ENCODE measurements at places on chromosomes 7 and 10.
A peak's percentile ranks its signal among the peaks of the same experiment; 100 is the strongest.

DNA sequence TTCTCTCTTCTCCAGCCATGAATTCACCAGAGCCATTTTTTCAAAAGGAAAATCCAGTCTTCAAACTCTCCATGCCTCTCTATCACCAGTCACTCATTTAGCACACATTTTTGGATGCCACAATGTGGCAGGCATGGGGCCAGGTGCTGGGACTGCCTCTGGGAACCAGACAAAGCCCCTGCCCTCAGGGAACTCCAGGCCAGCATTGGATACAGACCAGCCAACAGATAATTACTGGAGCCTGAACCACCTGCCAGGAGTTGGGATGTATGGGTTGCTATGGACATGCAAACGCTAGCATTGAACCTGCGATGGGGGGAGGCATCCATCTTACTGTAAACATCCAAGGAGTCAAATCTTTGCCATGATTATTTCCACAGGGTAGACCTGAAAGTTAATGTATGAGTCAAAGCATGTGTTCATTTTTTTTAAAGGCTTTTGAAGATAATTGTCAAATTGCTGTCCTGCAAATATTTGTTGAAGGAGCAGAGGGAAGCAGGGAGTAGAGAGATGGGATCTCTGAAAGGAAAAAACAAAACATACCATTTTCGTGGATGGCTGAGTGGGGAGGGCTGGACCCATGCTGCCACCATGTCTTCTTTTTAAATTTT, 43.2 kb downstream of the SRRM3 start:
- DNase-seq, result no peak

DNA sequence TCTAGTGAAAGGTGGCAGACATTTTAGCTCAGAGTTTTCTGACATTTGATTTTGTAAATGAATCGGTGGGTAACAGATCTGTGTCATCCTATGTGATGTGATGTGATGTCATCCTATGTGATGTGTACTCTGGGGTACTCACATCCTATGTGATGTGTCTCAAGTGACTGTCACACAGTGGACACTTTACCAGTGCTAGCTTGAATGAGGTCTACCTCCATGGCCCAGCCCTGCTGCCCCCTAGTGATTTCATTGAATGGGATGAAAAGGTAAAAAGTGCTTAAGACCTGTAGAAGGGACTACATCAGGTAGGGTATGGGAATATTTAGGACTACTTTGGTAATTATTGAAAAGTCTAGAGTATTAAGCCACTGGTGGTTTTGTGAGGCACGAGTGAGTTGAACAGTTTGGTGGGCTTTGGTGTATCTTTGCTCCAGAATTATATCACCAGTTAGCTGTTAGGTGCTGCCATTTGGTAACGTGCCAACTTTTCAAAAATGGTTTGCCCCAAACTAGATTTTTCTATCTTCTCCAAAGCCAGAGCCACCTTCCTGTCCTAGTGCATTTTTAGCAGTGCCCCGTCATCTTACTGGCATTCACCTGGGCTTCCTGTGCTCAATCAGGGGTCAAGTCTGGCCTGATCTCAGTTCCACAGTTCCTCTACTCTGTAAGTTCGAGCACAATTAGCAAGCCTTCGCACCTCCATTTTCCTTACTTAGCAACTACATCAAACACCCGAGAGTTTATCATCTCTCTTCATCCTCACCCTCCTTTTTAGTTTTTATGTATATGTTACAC, 9.7 kb downstream of the EIF4H start:
- no peak for DNase-seq

DNA sequence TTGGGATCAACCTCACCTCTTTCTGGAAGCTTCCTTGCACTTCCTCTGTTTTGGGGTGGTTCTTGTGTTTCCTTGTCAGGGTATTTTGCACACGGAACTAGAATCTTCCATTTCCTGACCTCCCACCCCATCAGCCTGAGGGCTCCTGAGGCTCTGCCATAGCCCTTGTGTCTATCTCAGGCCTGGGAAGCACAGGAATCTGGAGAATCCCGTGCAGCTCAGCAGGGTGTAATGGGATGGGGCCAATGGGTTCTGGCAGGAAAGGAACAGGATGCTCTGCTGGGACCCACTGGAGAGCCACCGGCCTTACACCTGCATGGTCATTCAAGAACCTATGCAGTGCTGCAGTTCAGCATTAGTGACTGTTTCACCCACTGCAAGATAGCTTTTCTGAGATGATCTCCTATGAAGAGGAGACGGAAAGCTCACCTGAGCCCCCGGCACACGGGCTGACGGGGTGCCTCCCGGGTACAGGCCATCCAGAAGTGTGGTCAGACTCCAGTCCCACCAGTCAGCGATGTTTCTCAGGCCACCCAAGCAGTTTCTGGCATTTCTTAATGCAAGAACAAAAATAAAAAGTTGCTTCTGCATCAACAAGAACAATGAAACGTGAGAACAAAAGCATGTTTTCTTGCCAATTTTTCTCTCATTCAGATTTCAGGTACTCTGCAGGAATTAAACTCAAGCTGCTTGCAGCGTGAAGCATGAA, 133.2 kb downstream of the PKD1L1 start:
- no peak for DNase-seq

DNA sequence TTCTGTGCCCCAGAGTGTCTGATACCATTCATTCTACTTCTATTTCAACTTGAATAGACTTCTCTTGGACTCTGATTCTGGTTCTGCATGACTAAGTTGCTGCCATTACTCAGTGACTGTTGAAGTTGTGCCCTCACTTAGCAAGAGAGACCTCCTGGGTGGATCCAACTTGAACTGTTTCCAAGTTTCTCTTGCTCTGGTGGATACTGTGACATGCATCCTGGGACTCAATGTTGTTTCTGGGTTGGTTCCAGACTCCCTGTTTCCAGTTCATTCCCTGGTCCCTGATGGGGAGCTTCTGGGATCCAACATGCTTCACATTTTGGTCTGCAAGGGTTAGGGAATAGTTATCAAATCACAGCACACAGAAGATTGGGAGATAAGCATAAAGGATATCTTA, 26.2 kb upstream of the PRPF18 start:
- no peak for DNase-seq

- DNase-seq, result no peak
These were observed 77.5 kb upstream of the CUX1 start for GRCh38 chr7:101739775-101740398.

- no peak for DNase-seq
These were observed 23.2 kb downstream of the NDUFB2 start for GRCh38 chr7:140719721-140720120.

GRCh38 chr10:17428351-17429097, 25.9 kb downstream of the ST8SIA6 start:
- peak; percentile 53 for DNase-seq

GRCh38 chr10:47450442-47450841, 33.5 kb downstream of the ANXA8 start:
- no peak for DNase-seq

DNA sequence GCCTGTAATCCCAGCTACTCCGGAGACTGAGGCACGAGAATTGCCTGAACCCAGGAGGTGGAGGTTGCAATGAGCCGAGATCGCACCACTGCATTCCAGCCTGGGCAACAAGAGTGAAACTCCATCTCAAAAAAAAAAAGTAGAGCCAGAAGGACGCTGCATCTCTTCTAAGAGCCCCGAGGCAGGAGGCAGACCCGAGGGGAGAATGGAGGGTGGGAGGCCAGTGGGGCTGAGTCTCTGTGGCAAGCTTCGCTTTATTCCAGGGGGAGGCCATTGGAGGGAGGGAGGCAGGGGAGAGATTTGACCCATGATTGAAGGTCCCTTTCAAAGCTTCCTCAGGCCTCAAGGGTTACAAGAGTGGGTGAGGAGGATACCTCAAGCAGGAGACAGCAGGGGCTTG, 18.7 kb downstream of the TTYH3 start:
- no peak for DNase-seq

- DNase-seq, result no peak
These were observed 23.0 kb downstream of the BZW2 start for GRCh38 chr7:16668978-16669377.

GRCh38 chr10:52488606-52489485, 174.8 kb downstream of the DKK1 start:
- DNase-seq, result no peak

GRCh38 chr7:151597541-151598444, 78.1 kb upstream of the RHEB start:
- no peak for DNase-seq

GRCh38 chr7:141674702-141675101, 27.3 kb downstream of the DENND11 start:
- no peak for DNase-seq

DNA sequence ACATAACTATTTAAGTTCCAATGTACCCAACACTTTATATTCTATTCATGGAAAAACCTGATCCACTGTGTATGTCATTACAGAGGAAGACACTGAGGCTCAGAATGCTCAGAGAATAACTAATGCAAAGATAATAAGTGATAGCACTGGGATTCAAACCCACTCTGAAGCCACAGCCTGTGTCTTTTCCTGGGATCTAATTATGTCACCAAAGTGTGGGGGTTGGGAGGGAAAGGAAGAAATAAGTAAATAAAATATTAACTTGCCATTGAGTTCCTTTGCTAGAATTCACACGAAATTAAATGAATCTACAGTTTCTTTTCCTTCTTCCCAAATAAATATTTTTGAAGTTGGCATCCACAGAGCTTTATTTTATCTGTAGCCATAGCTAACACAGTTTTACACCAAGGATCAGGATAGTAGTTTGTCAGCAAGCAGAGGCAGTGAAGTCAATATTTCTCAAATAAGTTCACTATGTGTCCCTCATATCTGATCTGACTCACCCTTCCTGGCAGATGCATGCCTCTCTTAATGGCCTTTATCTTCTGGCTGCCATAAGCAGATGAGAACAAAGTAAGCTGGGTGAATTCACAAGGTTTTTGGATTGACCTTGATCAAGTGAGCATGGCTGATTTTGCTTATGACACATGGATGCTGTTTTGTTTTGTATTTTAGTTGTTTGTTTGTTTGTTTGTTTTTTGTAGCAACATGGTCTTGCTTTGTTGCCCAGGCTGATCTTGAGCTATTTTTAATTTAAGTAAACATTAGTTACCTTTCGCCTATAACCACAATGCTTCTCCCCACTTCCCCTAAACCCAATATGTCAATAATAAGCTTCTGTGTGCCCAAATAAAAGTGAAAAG, 6.3 kb downstream of the RAPGEF5 start:
- no peak for DNase-seq

DNA sequence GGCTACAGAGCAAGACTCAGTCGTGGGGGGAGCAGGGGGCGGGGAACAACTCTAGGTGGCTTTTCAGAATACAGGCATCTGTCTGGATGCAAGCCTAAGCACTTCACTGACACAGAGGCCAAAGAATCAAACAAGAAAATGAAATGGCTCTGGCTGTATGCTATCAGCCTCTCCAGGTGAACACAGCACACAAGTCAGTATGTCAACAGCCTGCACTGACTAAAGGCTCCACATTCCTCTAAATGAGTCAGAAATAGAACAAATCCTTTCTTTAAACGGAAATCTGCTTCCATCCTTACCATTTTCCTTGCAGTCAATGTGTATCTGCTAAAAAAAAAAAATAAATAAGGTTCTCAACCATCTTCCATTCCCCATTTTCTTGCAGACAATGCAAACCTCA, 88.3 kb downstream of the ARMH3 start:
- DNase-seq, result no peak
